Ammon's horn (tissue), 1 donor: ENCODE measurements at places on chromosomes 12 and 14.

GRCh38 chr12:31950088-31950487, 9.1 kb upstream of the RESF1 start:
- DNase-seq, result no peak

GRCh38 chr12:74620921-74621320, 83.3 kb downstream of the ATXN7L3B start:
- DNase-seq, result peak; percentile 13

DNA sequence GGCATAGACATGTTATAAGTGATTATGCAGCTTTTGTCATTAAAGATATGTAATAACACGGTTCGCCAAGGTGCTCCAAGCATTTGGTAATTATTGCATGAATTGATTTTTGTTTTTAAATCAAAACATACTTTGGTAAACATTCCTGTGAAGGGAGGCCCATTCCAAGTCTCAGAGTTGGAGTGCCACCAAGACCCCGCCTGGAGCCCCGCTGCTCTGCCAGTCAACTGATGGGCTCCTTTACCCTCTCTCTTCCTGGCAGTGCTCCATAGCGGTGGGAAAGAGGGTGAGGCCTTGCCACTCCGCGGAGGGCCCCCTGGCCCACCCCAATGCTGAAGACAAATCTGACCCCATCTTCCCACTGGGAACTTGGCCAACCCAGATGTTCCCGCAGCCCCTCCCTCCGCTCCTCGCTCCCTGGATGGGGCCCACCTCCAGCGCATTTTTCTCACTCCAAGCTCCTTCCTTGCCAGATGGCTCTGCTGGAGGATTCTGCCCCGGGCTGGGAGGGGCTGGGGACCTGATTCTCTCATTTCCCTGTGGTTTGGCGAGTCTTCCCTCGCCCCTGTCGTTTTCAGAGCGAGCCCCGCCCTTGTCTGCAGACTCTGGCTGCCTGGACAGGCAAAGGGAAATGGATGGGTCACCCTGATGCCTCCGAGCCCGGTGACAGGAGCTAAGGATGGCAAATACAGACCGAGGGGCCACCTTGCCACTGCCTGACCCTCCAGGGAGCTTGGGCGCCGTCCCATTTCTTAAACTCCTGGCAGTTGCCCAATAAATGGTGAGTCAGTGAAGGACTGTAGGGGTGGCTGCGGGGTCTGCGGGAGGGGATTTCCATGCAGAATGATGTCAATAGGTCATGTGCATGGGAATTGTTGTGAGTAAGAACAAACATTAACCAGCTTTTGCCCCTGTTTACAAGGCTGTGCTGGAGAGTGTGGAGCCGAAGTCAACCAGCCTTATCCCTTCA, 9.2 kb upstream of the PAPLN start:
- DNase-seq, result no peak

- DNase-seq, result no peak
Observed at GRCh38 chr12:92513231-92513730, 189.5 kb upstream of the PLEKHG7 start.

- no peak for DNase-seq
Observed at GRCh38 chr12:131327521-131328488, 374.1 kb downstream of the ADGRD1 start.

DNA sequence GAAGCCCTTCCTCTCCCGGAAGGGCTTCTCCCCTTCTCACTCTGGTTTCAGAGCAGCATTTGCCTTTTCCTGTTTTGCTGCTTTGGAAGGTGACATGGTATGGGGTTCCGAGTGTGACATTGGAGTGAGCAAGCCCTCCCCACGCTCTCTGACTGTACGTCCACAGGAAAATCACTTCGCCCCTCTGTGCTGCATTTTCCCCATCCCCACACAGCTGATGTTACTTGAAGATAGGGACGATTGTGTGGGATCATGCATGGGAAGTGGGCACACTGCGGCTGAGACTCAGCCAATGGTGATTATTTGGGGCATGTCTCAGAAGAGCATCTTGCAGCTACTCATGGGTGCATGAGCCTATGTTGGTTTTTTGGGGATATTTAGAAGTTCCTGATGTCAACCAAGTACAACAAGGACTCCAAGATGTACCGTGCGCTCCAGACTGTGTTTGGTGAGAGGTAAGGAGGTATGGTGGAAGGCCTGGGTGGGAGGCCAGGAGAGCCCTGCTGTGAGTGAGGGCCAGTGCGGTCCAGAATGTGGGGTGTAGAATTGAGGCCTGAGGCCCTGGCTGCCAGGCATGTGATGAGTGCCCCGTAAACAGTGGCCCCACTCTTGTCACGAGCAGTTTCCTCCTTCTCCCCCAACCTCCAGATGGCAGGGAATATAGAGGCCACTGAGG, 15.1 kb downstream of the CYP46A1 start:
- DNase-seq, result no peak

DNA sequence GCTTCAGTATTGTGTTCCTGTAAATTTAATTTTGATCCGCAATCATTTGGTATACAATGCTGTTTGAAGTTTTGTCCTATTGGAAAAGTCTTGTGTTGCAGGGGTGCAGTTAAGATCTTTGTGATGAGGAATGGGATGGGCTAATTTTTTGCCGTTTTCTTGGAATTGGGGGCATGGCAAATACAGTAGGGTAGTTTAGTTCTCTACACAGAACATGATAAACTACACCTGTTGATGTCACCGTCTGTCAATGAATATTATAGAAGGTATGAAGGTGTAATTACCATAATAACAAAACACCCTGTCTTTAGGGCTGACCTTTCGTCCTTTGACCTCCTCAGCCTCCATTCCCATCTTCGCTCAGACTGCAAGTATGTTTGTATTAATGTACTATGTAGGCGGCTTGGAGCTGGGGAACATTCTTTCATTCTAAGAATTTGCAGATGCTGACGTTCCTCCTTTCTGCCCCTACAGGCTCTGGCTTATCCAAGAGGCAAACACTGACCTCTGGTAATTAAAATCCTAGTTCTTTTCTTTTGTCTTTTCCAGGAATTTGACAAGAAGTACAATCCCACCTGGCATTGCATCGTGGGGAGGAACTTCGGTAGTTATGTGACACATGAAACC, 1.7 kb downstream of the DYNLL1 start:
- DNase-seq, result no peak

DNA sequence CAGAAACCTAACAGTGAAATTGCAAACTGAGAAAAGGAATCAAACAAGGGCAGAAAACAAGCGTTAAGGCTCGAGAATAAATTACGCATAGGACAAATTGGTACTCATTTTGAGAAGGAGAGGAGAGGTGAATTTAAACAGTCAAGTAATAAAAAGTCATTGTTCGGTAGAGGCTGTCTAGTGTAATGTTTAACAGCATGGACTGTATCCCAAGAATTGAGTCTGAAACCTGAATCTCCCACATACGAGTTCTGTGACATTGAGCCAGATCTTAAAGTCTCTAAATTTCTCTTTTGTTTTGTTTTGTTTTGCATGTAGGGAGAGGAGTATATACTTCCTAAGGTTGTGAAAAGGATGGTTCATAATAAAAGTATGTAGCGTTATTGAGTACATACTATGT, 216.5 kb upstream of the BTG1 start:
- DNase-seq, result no peak

DNA sequence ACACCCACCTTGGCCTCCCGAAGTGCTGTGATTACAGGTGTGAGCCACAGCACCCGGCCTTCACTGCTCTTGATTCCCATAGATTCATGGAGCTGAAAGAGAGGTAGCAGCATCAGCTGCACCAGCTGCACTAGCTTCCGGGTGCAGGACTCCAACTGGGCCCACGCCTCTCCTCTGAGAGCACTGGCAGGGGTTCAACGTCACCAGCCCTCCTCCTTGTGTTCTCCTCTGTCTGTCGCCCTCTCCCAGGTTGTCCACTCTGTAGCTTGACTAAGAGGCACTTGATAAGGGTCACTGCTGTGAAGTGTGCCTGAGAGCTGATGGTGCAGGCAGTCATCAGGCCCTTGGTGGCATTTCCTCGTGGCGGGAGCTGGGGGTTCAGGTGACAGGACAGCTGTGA, 28.3 kb downstream of the MLXIP start:
- peak; percentile 35 for DNase-seq

GRCh38 chr14:70955543-70956480, 48.6 kb downstream of the PCNX1 start:
- peak; percentile 34 for DNase-seq

- no peak for DNase-seq
Observed at GRCh38 chr14:104709387-104710039, 14.5 kb upstream of the ADSS1 start.

DNA sequence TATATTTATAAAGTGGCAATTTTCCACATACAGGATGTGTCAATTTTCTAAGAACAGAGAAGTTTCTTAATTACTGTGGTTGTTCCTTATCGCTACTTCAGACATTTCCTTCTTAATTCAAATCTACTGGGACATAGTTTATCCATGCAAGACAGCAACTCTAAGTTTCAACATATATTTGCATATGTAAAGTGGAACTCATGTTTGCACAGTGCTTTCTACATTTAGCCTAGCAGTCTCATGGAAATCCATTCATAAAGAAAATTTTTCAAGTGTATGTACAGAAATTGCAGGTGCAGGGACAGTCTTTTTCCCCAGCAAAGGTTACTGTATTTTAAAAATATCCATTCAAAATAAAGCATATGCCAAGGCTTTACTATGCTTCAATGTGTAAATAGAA, 956.7 kb upstream of the SEL1L start:
- no peak for DNase-seq

DNA sequence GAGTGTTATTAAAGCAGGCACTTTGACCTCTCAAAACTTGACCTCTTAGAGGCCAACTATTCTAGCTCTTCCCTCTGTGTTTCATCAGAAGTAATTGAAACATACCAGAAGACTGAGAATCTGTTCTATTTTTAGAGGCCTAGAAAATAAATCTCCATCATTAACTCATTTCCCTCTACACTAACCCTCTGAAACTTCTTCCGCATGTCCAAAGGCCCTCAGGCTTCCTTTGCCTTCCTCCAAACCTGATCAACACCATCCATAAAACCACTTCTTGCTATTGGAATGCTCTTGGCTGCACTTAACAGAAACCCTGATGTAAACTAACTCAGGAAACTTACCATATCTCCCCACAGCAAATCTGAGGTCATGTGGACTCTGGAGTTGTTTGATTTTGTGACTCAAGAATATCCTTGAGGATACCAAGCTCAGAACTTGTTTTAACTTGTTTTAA, 196.4 kb downstream of the RPAP3 start:
- DNase-seq, result no peak

DNA sequence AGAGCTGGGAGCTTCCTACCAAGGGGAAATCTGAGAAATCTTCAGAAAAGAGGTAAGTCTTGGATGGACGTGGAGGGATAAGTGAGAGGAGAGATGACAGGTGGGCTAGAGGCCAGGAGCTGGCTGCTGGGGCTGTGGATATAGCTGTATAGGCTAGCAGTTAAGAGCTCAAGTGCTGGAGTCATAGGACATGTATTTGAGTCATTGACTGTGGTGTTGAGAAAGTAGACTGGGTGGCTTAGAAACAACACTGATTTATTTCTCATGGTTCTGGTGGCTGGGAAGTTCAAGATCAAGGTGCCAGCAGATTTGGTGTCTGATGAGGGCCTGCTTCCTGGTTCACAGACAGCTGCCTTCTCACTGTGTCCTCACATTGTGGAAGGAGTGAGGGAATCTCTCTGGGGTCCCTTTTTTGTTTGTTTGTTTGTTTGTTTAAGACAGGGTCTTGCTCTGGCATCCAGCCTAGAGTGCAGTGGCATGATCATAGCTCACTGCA, 151.1 kb upstream of the FUT8 start:
- no peak for DNase-seq

- DNase-seq, result no peak
Observed at GRCh38 chr14:101065696-101066694, 162.5 kb upstream of the RTL1 start.

DNA sequence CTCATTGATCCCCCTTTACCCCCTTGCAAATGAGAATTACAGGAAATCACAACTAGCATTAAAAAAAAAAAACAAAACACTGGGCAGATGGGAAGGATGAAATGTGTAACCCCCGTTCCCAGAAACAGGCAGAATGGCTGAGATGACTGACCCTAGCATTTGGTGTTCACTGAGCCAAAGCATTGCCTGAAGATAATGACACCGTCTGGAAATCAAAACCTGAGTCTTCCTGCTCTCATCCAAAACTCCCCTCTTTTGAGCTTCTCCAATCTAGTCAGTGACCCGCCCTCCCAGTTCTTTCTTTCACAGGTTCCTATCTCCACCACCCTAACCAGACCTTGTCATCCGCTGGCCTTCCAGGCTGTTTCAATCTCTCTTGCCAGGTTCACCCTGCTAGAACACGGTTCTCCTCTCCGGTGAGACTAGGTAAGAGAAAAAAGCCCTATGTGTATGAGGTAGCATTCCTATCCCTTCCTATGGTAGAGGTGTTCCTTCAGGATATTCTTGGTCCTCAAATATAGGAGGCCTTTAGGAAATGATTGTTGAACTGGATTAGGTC, 21.3 kb downstream of the SUSD6 start:
- DNase-seq, result no peak

DNA sequence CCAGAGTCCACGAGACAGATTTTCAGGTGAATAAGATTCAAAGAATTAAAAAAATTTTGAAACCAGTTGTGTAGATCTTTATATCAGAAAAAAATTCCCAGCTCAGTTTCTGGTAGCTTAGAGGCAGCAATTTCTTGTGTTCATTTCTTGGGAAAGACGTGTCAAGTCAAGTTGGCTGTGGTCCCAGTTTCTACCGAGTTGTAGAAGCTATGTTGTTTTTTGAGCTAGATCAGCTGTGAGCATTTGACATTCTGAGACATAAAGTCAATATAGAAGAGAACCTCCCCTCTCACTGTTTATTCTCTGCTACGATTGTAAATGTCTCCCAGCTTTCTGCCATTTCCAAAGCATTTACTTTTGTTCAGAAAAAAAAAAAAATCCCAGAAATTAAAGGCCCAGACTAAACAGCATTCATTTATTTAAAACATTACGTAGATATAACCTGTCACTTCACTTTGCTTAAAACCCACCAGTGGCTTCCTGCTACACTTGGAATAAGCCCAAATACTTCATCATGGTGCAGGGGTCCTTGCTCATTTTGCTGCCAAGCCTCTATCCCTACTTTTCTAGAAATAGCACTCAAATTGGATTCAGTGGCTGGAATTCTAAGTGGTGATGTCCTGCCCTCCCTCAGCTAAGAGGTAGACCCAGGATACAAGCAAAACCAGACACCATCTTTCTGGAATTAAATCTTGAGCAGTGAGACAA, 20.6 kb upstream of the PYGL start:
- peak; percentile 65 for DNase-seq

DNA sequence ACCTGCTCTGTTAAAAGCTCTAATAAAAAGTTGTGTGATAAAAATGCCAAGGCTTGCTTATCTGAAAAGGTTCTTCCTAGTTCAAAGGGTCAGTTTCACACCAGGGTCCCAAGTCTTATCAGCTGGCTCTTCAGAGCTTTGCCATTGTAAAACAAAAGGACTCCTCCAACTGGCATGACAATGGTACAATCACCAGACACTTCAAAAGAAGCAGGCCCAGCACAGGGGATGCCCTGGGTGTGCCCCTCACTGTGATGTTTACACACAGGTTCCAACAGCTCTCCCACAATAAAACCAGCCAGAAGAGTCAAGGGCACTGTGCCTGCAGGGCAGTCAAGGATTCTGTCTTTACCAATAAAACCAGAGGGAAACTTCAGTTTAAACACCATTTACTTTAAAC, 78.7 kb downstream of the PRICKLE1 start:
- DNase-seq, result no peak

DNA sequence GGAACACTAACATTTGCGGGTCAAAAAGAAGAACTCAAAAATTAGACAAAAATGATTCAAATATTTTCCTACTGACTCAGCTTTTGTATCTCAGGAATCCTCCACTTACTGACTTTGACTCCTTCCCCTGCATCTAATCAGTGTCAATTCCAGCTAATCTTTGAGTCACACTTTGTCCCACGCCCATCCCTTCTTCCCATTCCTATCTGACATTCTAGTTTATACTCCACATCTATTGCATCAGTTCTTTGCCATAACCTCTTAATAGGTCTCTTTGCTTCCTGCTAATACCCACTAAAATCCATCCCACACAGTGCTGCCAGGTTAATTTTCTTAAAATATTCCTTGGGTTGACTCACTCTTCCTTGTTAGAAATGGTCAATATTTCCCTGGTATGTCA, 19.1 kb downstream of the BBS10 start:
- DNase-seq, result no peak
